ENCODE measurements at places on chromosomes 2 and 18. TPM values are rescaled to one million over a fixed set of nuclear protein-coding genes. Genes with fewer than 3 reads are reported as not detected.

DNA sequence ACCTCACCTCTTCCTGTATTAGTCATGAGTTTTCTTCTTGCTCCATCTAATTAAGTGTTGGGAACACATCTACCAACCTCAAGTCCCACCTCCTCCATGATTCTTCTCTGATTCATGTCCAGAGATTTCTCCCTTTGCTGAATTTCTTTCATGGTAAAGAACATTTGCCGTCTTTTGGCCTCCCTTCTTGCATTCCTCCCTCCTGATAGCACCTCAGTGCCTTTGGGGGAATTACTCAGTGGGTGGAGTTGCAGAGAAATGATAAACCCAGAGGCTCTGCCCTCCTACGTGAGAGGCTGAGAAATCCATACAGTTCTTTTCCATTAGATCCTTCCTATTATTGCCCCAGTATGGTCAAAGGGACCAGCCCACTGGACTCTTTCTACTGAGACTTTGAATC, 651.9 kb downstream of the SLC4A3 start:
- DNase-seq: no peak
- H3K27me3 ChIP-seq: no peaks in the 10 kb centered on the region
- no peak overlapping the region for H3K27ac ChIP-seq
- no peaks in the 10 kb centered on the region for H3K36me3 ChIP-seq
- H3K4me1 ChIP-seq: no peaks in the 10 kb centered on the region

- DNase-seq: no peak
- H3K4me3 ChIP-seq: no peak overlapping the region
- H3K27ac ChIP-seq: no peak overlapping the region
These were observed 11.9 kb downstream of the IL18R1 start for GRCh38 chr2:102367331-102367971.

DNA sequence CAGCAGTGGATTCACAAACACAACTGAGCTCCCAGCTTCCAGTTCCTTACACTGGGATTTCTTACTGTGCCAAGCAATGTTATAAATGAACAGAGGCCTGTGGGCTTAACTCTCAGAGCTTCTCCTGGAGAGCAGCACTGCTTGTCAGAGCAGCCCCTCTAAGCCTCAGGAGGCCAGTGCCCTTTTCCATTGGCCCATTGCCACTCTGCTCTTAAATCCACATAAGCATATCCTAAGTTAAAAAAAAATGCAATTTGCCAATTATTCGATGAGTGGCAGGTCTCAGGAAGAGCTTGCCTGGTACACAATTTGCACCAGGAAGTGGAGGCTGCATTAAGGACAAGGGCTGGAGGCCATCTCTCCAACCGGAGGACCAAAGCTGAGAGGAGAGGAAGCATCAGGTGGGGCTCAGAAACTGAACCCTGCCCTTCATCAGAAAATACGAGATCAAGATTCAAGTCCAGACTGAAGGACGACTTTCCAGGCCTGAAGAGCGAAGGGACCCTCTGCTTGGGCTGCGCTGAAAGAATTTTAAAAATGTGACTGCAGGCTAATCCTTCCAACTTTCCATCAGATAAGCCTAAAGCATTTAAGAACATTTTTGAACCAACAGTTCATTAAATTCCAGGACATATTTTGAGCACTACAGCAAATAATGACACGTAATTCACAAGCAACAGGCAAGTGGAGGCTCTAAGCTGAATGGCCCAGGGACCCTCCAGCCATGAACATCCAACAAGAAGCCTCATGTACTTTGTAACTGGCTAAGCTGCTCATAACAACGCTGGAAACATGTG, 28.4 kb upstream of the PXDN start:
- H3K27me3 ChIP-seq: peaks cover 8% of the 10 kb centered on the region
- H3K4me3 ChIP-seq: no peak overlapping the region
- DNase-seq: no peak
- no peaks in the 10 kb centered on the region for H3K36me3 ChIP-seq

DNA sequence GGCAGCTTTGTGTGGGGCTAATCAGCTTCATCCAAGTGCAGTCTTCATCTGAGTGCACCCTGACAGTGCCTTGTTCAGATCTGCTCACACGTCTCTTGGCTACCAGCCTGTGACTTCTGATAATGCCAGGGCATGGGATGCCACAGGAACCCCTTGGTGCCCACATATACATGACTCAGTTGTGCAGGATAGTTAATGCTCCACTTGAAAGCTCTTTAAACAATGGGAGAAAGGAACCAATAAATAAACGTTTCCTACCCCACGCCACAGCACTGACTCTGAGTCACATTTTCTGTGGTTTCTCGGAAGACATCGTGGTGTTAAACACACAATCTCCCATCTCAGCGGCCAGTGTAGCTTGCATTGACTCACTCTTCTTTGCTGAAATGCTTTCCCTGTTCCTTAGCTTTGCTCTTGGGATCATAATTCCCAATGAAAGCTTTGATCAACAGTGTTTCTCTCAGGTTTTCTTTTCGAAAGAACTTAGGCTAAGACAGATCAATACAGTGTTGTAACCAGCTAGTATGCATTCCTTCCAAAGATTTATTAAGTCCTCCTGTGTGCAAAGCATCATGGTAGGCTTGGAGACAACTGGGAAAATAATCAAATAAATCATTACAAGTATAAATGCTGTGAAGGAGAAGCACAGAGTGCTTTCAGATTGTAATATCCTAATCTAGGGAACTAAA, 142.0 kb downstream of the COPS8 start:
- DNase-seq: no peak
- no peaks in the 10 kb centered on the region for H3K36me3 ChIP-seq
- no peaks in the 10 kb centered on the region for H3K4me1 ChIP-seq
- no peak overlapping the region for H3K27ac ChIP-seq

DNA sequence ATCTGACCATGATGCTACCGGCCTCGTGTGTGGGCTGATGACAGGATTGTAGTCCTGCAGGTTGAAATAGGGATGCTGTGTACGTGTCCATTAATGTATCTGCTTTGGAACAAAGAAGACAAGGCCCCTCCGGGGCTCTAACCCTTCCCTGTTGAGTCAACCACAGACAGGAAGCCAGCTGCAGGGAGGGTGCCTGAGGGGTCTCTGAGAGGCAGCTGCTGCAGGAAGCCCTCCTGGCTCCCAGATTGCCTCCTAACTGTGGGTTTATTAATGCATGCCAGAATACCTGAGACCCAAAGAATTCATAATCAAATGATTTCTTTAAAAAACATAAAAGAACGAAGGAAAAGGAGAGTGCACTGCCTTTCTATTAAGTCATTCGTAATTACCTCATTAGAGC, 140.4 kb downstream of the CELF4 start:
- no peaks in the 10 kb centered on the region for H3K36me3 ChIP-seq
- DNase-seq: no peak
- no peaks in the 10 kb centered on the region for H3K27me3 ChIP-seq

Gene IKZF2
- 0.65 TPM for total RNA-seq

Gene TUBB8B
- total RNA-seq: not detected

DNA sequence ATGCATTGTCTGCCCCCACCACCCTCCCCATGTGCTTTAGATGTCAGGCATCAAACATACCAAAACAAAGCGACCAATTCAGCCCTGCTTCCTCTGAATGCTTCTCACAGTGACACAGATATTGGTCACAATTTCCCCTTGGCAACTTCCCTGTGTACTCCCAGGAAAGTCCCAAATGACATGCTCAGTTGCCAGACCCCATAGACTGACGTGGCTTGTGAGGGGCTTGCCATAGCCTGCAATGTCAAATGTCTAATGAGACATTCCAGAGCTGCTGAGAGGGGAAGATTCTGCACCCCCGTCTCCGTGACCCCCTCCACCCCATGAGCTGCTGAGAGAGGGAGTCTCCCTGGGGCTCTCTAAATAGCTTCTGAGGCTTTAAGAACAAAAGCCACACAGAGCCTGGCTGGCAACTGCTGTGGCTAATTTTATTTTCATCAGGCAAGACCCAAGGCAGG, 47.3 kb downstream of the RFTN2 start:
- no peak for DNase-seq
- H3K4me1 ChIP-seq: no peaks in the 10 kb centered on the region
- H3K36me3 ChIP-seq: no peaks in the 10 kb centered on the region
- no peak overlapping the region for H3K4me3 ChIP-seq
- no peak overlapping the region for H3K27ac ChIP-seq
- H3K27me3 ChIP-seq: no peaks in the 10 kb centered on the region

- H3K4me3 ChIP-seq: peak overlapping the region; percentile 92
- peak overlapping the region; percentile 85 for H3K27ac ChIP-seq
- no peaks in the 10 kb centered on the region for H3K27me3 ChIP-seq
- H3K4me1 ChIP-seq: peaks cover 34% of the 10 kb centered on the region
- peaks cover 10% of the 10 kb centered on the region for H3K36me3 ChIP-seq
These were observed 1.8 kb downstream of the MEMO1 start for GRCh38 chr2:32008805-32009515.

DNA sequence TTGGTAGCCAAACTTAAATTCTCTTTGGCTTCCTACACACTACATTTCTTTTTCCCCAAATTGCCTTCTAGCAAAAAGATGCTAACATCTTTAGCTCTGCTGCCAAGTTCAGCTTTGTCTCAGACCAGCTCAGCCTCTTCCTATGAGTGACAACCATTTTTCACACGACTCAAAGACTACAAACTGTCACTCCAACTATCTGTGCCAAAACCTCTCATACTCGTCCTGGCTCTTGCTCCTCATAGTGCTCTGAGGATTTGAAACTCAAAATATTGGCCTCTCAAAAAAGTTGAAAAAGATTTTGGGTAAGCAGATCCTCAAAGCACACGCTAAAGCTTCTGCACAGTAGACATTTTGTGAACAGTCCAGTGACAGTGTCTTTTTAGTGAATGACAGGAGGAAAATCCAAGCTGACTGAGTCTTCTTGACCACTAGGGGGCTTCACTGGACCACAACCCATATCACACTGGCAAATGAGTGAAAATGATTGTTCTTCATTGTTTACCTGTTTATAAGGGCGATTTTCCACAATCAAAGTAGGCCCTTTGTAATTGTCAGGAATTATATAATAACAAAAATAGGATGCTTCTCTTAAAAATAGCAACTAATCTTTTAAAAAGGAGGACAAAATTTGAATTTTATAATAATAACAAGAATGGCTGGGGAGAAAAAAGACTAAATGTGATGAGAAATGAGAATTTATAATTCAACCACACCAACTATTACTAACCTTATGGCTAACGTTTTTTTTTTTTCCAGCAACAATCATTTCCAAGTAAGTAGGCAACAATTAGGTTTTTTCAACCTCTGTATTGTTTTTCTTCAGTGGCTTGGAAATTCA, 85.5 kb upstream of the PGAP1 start:
- H3K4me1 ChIP-seq: no peaks in the 10 kb centered on the region
- H3K27ac ChIP-seq: no peak overlapping the region
- H3K36me3 ChIP-seq: no peaks in the 10 kb centered on the region
- DNase-seq: peak; percentile 34
- no peak overlapping the region for H3K4me3 ChIP-seq

Gene CAPN14
- not detected for total RNA-seq

GRCh38 chr18:45463451-45463850, 151.8 kb upstream of the SLC14A2 start:
- H3K27ac ChIP-seq: no peak overlapping the region
- H3K36me3 ChIP-seq: no peaks in the 10 kb centered on the region
- H3K4me1 ChIP-seq: no peaks in the 10 kb centered on the region
- DNase-seq: no peak
- H3K27me3 ChIP-seq: no peaks in the 10 kb centered on the region
- no peak overlapping the region for H3K4me3 ChIP-seq

DNA sequence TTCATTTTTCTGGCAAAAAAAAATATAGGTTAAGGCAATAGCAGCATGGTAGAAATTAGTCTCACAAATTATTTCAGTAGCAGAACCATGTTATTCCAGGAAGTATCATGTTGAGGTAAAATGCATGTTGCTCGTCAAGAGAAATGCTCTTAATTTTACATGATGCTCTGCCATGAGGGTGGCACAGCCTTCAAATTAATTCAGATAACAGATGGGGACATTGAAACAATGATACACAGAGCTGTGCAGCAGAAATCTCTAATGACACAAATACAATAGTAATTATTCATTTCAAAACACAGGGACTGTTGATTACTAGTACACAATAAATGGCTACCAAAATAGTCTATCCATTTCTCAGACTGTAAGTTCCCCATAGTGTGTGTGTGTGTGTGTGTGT, 24.8 kb downstream of the GAREM1 start:
- no peaks in the 10 kb centered on the region for H3K36me3 ChIP-seq
- no peak overlapping the region for H3K27ac ChIP-seq
- H3K4me1 ChIP-seq: no peaks in the 10 kb centered on the region
- H3K27me3 ChIP-seq: no peaks in the 10 kb centered on the region

GRCh38 chr2:157304811-157305722, 20.6 kb downstream of the ERMN start:
- H3K27me3 ChIP-seq: no peaks in the 10 kb centered on the region
- no peak overlapping the region for H3K27ac ChIP-seq
- DNase-seq: no peak
- peaks cover 17% of the 10 kb centered on the region for H3K4me1 ChIP-seq

DNA sequence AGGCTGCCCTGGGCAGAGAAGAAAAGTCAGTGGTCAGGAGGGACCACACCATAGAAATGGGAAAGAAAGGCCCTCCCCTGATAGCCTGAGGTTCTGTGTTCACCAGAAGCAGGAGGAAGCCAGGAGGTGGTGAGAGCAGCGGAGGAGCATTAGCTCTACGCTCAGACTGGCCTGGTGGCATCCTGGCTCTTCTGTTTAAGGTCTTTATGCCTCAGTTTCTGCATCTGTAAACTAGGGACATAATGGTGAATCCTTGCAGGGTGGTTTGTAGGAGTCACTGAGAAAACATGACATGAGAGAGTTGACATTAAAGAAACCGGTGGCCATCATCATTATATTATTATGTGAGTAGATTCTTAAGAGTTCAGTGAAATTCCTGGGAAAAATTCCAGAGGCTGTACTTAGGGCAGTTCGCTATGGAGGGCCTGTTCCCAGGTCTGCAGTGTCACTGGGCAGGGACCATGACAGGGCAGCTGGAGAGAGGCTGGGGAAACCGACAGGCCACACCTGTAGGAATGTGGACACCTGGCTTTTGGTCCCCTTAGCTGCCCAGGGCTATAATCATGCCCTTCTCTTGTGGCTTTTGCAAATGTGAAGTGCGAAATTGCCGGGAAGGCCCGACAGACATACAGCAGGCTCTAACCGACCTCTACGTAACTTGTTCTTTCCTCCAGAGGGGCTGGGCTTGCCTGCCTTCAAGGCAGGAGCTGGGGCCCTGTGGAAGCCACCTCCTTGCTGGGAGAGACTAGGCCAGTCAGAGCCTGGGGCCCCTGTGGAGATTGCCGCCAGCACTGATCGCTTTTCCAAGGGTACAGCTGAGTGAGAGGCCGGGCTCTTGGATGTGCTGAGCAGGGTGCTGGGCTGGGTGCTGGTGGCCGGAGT, 31.0 kb downstream of the GLI2 start:
- H3K27me3 ChIP-seq: peaks cover 86% of the 10 kb centered on the region
- H3K36me3 ChIP-seq: no peaks in the 10 kb centered on the region
- no peak overlapping the region for H3K27ac ChIP-seq

- no peaks in the 10 kb centered on the region for H3K4me1 ChIP-seq
- H3K36me3 ChIP-seq: no peaks in the 10 kb centered on the region
- H3K27ac ChIP-seq: no peak overlapping the region
These were observed 17.2 kb upstream of the LYPD6B start for GRCh38 chr2:149021271-149021719.

Gene TXNL4A
- 132 TPM for total RNA-seq

- no peaks in the 10 kb centered on the region for H3K36me3 ChIP-seq
- H3K27ac ChIP-seq: no peak overlapping the region
- no peak overlapping the region for H3K4me3 ChIP-seq
- H3K27me3 ChIP-seq: peaks cover 85% of the 10 kb centered on the region
These were observed 4.3 kb downstream of the GPR17 start for GRCh38 chr2:127650041-127650784.

Gene SLC23A3
- 0.64 TPM for total RNA-seq
